ENCODE measurements at places on chromosomes 4 and X.
A peak's percentile ranks its signal among the peaks of the same experiment; 100 is the strongest.

- no peak for DNase-seq
These were observed 123.9 kb upstream of the GC start for GRCh38 chr4:71907782-71908181.

GRCh38 chr4:159764343-159764952, 661.6 kb downstream of the RAPGEF2 start:
- DNase-seq = peak; percentile 30

DNA sequence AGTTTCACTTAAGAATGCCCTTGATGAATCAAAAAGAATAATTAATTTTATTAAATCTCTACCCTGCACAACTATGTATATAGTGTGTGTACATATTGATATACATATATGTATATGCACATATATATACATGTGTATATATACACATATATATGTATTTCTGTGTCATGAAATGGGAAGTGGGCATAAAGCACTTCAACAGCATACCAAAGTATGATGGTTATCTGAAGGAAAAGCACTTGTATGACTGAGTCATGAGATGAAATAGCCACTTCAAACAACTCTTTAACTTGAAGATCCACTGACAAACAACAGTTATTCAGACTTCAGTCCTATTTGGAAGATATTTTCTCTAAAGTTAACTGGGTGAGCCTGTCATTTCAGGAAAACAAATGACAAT, 16.3 kb downstream of the RNF128 start:
- DNase-seq = no peak

DNA sequence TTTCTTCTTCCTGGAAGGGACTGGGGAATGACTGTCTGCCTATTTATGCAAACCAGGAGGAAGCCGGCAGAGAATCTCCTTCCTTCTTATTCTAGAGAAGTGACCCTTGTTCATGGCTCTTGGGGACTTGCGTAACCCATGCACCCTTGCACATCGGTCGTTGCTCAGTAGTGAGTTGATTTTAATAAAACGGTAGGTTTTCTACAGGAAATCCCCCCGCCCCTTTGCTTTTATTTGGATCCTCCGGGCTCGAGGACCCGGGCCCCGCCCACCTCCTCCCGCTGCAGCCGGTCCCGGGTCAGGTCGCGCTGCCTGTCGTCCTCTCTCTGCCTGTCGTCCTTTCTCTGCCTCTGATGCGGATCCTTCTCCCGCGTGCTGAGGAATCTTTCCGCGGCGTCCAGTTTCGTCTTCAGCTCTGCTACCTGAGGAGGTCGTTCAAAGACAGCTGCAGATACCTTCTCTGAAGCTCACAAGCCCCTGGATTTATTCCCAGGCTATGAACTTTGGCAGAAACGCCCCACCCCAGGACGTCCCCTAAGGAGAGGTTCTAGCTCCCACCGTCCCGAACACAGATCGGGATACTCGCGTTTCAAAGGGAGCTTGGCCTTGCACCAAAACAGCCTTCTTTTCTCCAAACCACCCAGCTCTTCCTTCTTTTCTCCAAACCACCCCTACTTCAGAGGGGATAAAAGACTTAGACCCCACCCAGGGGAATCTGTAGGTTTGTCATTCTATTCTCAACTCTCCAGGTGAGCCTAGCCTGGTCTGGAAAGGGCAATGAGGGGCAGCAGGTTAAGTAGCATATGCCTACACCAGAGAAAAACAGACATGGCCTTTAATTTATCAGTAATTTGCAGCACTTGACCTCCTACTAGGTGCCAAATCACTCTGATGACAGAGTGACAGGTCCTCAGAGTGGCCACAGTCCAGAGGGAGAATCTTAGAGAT, 7.0 kb downstream of the TNIP3 start:
- no peak for DNase-seq

- no peak for DNase-seq
These were observed 125.9 kb upstream of the ETNPPL start for GRCh38 chr4:108888769-108889168.
